ENCODE measurements at places on chromosomes 5 and 9. TPM values are rescaled to one million over a fixed set of nuclear protein-coding genes. Genes with fewer than 3 reads are reported as not detected.

Gene CD72
- total RNA-seq: 0.36 TPM

Gene NFX1
- total RNA-seq: 36.9 TPM

Gene OR1Q1
- not detected for total RNA-seq

Gene TMEM245
- total RNA-seq: 57.9 TPM

Gene ZBTB34
- 3.9 TPM for total RNA-seq

Gene FOXI1
- total RNA-seq: not detected

Gene ANGPTL2
- total RNA-seq: 14.7 TPM

Gene SERF1A
- total RNA-seq: 2.2 TPM

Gene VLDLR
- total RNA-seq: 9.0 TPM

Gene MZB1
- not detected for total RNA-seq

Gene NMUR2
- total RNA-seq: not detected

Gene TICAM2
- total RNA-seq: 4.3 TPM

Gene CTNND2
- not detected for total RNA-seq

Gene CBY3
- 0.18 TPM for total RNA-seq

Gene C9orf50
- total RNA-seq: not detected

Gene ANKRD34B
- not detected for total RNA-seq

Gene PCDHGB2
- total RNA-seq: 2.8 TPM

GRCh38 chr5:56638061-56638621, 177.2 kb upstream of the MAP3K1 start:
- no peak for DNase-seq

GRCh38 chr5:44845777-44846176, 37.0 kb downstream of the MRPS30 start:
- no peak for DNase-seq

- DNase-seq: no peak
These were observed 391 bp downstream of the RALGDS start for GRCh38 chr9:133120501-133121197.

DNA sequence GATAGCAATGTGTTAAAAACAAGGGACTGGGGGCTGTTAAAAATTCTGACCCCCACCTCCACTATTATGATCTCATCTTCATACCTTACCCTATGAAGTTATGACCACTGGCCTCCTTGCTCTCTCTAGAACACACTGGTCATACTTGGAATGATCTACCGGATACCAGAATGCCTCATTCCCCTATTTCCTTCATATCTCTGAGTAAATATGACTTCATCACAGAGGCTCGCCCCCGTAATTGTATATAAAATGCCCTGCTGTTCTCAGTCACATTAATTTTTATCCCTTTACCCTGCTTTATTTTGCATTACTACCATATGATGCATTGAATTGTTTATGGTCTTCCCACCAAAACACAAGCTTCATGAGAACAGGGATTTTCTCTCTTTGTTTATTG, 29.2 kb downstream of the IZUMO3 start:
- DNase-seq: no peak

- DNase-seq: no peak
These were observed 61.3 kb downstream of the GDA start for GRCh38 chr9:72210522-72210921.

DNA sequence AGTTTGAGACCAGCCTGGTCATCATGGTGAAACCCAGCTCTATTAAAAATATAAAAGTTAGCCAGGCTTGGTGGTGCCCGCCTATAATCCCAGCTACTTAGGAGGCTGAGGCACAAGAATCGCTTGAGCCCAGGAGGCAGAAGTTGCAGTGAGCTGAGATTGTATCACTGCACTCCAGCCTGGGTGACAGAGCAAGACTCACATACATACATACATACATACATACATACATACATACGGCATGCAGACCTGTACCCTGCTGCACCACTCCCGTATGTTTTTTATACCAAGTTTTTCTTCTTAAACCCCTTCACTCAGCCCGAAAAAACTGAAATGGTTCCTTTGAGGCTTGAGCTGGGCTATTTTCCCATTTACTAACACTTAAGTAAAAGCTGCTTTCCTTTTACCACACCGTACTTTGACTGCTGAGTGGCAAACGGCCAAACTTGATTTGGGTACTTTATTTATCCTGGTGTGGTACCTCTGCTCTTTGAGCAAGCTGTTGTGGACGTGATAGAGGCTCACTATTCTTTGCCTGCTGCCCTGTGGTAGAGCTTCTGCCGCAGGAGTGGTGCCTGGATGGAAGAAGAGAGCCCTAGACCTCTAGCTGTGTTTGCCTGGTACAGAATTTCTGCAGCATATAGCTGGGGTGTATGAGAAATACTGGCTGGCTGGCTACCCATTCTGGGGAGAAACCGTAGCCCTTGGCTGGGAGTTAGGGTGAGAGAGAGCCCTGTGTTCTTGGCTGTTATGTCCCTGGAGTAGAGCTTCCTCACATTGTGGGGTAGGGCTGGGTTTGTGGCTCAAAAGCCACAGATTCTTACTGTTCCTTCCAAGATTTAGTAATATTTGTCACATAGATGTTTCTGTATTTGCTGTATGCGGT, 19.4 kb downstream of the IPO11 start:
- no peak for DNase-seq

- DNase-seq: peak; percentile 52
These were observed 22.2 kb downstream of the TNFSF8 start for GRCh38 chr9:114908104-114908622.

DNA sequence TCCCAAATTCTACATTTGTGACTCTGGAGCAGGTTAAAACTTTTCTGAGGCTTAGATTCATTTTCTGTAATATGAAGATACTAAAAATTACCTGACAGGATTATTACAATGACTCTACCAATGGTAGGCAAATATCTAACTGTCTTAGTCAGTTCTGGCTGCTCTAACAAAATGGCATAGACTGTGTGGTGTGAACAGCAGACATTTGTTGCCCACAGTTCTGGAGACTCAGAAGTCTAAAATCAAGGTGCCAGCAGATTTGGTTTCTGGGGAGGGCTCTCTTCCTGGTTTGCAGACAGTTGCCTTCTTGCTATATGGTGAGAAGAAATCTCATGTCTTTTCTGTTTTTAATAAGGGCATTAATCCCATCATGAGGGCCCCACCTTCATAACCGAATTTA, 245.1 kb downstream of the MAST4 start:
- DNase-seq: no peak

DNA sequence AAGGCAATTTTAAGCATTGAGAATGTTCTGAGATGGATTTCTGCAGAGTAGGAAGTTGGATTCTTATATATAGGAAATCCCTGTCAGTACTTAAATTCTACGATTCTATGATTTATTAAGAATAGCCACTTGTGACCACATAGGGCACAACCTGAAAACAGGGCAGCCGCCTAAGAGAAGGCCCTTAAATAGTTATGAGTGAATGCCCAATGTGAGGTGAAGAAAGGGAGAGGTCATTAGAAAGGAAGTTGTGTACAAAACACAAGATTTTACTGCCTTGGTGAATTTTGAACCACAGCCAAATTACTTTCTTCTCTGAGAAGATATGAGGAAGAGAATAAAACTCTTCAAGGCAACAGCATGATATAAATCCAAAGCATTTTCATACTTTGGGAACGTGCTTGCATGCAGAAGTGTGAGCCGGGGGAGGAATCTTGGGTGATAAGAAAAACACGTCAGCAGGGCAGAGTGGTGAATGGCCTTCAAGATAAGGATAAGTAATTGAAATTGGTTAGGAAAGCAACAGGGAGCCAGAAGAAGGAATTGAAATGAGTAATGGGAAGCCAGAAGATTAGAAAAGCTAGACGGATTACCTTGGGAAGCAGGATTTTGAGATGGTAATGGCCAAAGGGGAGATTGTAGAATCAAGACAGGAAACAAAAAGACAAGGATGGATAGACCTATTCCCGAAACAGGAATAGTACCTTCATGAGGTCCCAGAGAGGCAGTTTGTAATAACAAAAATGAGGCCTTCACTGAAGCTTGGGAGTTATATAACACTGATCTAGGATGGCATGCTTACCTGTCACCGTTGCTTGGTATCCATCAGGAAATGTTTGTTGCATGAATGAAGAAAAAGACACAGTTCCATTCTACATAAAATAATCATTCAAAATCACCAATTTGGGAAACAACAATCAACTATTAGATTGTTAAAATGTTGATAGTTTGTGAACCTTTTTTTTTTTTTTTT, 244.3 kb downstream of the PDE4D start:
- no peak for DNase-seq

DNA sequence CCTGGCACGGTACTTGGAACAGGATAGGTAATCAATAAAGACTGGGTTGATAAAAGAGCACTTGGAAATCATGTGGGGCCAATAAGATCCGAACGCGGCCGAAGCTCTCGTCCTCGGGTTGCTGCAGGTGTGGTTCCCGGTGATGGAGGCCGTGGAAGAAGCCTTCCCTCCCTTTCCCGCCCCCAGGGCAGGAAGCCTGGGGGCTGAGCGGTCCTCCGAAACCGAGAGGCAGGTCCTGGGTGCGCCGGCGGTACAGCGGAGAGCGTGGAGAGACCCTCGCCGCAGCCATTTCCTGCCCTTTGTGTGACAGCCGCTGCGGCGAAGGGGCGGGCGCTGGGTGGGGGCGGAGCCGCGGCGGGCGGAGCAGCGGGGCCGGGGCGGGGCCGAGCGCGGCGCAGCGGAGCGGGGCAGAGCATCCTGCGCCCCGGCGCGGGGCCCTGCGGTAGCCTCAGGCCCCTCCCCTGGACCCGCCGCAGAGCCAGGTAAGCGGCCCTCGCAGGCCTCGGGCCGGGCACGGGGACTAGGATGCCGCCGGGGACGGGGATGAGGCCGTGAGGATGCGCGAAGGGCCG, at the start of gene CYFIP2:
TSS of gene CYFIP2 (plus strand) at position 410 of the 572 bp plus-strand sequence. CDS start 19,239 bp downstream, outside the sequence.
- DNase-seq: peak; percentile 4

- no peak for DNase-seq
These were observed 102.9 kb upstream of the KLF4 start for GRCh38 chr9:107592424-107592823.

GRCh38 chr9:134313470-134313869, 12.8 kb upstream of the RXRA start:
- no peak for DNase-seq

- no peak for DNase-seq
These were observed 52.1 kb upstream of the CACNA1B start for GRCh38 chr9:137825324-137825989.

GRCh38 chr5:180494510-180495181, 467 bp downstream of the CNOT6 start:
- DNase-seq: no peak

GRCh38 chr5:92704590-92704989, 876.4 kb downstream of the NR2F1-AS1 start:
- DNase-seq: peak; percentile 8

DNA sequence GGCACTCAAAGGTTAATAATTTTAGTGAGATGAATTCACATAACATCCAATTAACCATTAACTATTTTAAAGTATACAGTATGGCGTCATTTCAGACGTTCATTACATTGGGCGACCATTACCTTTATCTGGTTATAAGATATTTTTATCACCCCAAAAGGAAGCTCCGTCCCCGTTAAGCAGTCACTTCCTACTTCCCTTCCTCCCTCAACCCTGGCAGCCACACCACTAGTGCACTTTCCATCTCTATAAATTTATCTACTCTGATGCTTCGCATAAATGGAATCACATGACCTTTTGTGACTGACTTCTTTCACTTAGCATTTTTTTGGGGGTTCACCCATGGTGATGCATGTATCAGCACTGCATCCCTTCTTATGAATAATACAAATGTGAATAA, 168.3 kb upstream of the PUM3 start:
- DNase-seq: no peak

DNA sequence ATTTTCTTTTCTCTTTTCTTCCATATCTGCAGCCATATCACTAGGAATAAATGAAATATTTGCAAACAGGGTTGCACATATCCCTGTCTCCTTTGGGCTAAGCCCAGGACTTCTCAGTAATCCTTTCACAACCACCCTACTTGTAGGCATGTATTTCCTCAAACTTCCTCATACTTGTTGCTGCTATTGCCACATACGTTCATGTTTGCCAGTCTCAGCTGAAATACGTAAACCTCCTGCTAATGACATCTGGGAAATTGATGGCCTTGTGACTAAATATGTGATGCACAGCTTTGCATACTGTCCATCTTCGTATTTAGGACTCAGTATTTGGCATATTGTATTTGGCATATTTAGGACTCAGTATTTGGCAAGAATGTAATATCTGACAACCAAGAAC, 224.6 kb downstream of the PLK2 start:
- peak; percentile 43 for DNase-seq

DNA sequence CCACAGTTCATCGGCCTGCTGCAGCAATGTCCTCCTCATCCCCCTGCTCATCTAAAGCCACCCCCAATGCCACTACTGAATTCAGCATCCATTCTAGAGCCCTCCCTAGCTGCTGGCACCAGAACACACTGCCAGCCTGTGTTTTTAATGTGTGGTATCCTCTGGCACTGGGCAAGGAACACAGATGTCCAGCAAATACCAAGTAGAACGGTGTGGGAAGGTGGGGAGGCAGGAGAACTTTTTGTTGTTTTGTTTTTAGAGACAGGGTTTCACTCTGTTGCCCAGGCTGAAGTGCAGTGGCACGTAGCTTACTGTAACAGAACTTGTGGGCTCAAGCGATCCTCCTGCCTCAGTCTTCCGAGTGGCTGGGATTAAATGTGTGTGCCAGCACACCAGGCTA, 4.7 kb downstream of the HDHD3 start:
- DNase-seq: no peak

GRCh38 chr5:77329664-77330430, 119.4 kb downstream of the PDE8B start:
- DNase-seq: no peak

- DNase-seq: no peak
These were observed 74.6 kb downstream of the RETREG1 start for GRCh38 chr5:16542236-16542635.

DNA sequence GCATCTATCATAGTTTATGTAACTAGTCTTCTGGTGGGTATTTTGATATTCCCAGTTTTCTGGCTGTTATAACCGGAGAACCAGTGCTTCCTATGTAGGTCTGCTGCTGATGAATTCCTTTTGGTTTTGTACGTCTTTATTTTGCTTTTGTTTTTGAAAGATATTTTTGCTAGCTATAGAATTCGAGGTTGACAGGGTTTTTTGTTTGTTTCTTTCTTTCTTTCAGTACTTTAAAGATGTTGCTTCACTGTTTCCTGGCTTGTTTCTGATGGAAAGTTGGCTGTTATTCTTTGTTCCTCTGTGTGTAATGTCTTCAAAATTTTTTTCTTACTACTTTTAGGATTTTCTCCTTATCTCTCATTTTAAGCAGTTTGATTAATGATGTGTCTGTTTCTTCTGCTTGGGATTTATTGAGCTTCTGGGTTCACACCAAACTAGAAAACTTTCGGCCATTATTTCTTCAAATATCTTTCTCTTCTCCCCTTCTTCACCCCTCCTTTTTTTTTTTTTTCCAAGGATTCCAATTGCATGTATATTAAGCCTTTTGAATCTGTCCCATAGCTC, 27.5 kb downstream of the ZNF618 start:
- DNase-seq: no peak

GRCh38 chr9:107242073-107243030, 40.7 kb upstream of the RAD23B start:
- DNase-seq: peak; percentile 51

GRCh38 chr9:132991351-132992300, 13.1 kb downstream of the GFI1B start:
- no peak for DNase-seq

DNA sequence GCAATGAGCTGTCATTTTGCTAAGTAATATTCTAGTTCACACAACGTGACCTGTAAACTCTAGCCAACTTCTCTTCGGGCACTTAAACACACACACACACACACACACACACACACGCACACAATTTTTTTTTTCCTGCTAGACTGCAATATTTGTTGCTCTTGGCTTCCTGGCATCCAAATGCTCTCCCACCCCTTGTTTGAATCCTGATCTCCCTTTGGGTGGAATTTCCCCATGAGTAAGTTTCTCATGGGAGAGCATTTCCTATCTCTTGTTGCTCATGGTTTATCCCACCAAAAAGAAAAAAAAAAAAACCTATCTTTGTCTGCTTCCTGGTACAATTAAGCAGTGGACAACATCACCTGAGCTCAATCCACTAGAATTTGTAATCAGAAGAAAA, 54.7 kb upstream of the TSLP start:
- peak; percentile 90 for DNase-seq
